ENCODE measurements at places on chromosomes 5 and 9.

DNA sequence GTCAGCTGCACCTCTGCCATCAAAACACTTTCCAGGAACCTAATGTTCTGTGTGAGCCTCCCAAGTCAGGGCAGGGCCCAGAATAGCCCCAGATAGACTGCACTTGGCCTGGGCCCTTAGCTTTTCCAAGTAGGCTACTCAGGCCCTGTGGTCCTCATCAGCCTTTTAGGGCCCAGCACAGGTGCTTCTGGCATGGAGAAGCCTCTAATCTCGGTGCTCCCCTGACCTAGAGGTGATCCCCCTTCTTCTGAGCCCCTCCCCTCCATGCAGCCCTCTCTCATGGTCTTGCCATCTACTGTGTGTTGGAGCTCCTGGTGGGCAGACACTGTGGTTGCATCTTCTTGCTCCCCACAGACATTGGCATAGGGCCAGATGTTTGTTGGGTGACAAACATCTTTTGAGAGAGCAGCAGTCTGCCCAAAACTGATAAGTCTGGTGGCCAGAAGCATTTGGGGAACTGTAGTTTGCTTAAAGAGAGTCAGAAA, 28.1 kb downstream of the FRMPD1 start:
- DNase-seq = no peak

DNA sequence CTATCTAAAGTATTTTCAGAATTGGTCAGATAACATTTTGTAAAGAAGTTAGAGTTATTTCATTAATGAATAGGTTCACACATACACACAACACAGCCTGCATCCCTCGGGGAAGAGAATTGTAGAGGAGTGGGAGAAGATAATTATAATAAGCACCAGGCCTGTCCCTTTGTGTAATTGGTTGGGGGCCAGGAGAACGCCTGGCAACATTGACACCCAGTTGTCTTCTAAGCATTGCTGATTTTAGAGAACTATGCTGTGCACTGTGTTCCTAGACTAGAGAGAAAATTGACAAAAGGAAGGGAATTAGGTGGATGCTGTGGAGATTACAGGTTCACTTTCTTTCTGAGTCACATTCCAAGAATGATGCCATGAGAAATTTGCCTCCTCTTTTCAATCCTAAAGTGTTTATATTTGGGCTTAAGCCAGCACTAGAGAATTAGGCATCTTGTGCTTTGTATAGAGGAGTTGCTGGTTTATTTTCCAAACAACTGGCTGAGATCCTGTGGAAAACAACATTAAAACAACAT, 247.6 kb downstream of the COX7C start:
- DNase-seq = no peak

DNA sequence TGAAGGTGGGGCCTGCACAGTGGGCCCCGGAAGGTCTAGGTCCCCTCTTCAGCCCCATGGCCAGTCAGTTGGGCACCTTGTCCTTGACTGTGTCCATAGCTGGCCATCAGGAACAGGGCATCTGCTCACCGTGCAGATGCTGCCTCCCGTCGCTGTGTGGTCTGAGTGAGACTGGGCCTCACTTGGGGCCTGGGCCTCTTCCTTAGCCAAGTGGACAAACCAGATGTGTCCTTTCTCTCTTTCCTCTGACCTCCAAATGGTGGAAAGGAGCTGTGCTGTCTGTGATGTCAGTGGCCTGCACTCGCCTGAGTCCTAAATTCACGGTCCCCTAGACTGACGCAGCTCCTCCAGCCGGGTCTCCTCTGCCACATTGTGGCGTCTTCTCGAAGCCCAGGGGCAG, 114.5 kb downstream of the COL5A1 start:
- no peak for DNase-seq

DNA sequence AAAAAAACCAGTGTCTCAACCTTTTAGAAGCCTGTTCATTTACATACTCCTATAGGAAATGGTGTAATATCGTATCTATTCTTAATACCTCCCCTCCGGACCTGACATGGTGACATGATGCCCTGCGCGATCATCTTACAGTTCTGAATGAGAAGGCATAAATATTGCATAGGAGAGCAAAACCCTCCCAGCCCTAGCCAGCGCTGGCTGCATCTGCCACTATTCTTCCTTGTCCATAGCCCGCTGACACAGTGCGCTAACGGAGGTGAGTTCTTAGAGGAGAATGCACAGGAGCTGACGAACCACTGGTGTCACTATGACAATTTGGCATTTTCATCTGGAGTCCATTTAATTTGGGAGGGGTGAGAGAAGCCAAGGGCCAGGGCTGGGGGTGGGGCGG, 290.1 kb downstream of the EFNA5 start:
- DNase-seq = no peak

DNA sequence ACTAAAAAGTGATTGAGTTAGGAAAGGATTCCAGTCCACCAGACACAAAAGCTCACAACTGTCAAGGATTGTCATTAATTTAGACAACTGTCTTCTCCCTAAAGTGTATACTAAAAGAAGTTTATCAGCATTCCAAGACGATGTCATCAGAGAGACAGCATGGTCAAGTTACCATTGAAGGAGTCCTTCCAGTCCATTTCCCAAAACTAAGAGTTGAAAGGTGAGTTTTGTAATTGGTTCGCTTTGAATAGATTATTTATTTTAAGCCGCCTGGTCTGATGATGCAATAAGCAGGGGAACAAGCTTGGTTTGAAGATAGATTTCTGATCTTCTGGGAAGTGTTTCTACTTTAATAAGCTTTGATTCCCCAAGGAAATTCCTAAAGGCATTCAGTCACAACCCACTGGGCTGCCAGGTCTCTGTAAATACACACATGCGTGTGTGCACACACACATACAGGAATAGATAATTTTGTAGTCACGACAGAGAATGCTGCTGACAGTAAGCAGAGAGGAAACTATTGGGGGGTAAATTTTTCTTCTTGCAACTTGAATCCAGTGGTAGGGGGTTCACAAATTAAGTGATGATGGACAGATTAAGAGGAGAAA, 234.8 kb downstream of the PIK3R1 start:
- DNase-seq = no peak

DNA sequence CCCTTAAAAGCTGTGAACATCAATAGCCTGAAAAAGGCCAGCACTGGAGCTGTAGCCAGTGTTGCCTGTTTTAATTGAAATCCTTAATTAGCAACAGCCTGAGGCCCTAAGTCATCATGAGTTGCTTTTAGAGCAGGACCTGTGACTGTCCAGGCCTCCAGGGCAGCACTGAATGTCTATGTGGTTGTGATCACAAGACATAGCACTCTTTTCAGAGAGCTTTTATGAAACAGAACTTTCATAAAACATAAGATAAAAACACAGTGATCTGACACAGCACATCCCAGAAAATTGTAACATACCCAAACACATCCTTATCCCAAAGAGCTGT, 85.5 kb upstream of the MYO10 start:
- DNase-seq = no peak

DNA sequence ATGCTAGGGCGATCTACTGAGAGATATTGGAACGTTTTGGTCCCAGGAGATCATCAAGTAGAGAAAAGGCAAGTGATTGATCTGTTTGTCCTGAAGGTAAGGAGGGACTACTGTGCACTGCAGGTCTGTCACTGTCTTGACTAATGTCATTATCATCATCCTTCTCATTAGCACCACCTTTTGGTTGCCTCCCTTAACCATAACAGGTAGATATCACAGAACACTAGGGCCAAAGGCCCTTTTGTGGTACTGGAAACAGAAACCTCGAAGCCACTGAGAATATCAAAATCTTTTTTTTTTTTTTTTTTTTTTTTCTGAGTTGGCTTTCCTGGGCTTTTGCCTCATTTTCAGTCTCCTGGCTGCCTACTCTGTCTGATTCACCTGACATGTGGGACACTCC, 134.0 kb downstream of the KCTD16 start:
- no peak for DNase-seq

DNA sequence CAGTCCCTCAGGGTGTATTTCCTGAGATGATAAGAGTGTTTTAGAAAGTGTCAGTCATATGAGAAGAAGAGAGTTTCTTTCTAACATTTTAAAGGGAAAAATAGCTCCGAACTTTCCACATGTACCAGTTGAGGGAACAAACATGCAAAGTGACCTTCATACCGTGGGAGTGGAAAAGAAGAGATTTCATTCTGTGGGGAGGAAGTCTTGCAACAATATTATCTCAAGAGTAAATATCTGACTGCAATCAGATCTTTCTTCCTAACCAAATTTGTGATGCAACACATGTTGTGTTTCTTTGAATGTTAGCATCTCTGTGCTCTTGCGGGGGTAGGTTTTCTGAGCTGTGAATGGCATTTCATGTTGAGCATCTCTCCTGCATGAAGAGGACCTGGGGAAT, 30.6 kb downstream of the ANKRD55 start:
- DNase-seq = no peak

- DNase-seq = no peak
Observed at GRCh38 chr5:54040804-54041203, 269.6 kb downstream of the ARL15 start.

DNA sequence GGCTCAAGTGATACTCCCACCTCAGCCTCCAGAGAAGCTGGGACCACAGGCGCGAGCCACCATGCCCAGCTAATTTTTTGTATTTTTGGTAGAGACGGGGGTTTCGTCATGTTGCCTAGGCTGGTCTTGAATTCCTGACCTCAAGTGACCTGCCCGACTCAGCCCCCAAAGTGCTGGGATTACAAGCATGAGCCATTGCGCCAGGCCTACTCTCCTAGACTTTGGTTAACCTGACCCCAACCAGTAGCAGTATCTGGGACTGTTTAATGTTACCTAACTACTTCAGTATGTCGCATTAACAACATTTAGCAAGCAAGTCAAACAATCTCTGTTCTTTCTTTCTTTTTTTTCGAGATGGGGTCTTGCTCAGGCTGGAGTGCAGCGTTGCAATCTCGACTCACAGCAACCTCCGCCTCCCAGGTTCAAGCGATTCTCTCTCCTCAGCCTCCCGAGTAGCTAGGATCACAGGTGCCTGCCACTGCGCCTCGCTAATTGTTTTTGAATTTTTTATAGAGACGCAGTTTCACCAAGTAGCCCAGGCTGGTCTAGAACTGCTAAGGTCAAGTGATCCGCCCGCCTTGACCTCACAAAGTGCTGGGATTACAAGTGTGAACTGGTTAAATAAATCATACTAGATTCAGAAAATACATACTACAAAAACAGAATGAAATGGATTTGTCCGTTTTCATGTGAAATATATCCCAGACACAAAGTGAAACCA, 2.0 kb downstream of the AK3 start:
- DNase-seq = no peak

DNA sequence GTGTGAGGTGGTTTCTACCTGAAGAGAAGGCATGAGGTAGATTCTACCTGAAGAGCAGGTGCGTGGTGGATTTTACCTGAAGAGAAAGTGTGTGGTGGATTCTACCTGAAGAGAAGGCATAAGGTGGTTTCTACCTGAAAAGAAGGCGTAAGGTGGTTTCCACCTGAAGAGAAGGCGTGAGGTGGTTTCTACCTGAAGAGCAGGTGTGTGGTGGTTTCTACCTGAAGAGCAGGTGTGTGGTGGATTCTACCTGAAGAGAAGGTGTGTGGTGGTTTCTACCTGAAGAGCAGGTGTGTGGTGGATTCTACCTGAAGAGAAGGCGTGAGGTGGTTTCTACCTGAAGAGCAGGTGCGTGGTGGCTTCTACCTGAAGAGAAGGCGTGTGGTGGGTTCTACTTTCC, 192.8 kb downstream of the MED10 start:
- no peak for DNase-seq

GRCh38 chr5:80884086-80884813, 75.9 kb upstream of the RASGRF2 start:
- DNase-seq = no peak

- DNase-seq = no peak
Observed at GRCh38 chr9:121558473-121558872, 58.8 kb upstream of the GGTA1 start.

GRCh38 chr5:178305801-178306200, 73.2 kb upstream of the PHYKPL start:
- DNase-seq = no peak

DNA sequence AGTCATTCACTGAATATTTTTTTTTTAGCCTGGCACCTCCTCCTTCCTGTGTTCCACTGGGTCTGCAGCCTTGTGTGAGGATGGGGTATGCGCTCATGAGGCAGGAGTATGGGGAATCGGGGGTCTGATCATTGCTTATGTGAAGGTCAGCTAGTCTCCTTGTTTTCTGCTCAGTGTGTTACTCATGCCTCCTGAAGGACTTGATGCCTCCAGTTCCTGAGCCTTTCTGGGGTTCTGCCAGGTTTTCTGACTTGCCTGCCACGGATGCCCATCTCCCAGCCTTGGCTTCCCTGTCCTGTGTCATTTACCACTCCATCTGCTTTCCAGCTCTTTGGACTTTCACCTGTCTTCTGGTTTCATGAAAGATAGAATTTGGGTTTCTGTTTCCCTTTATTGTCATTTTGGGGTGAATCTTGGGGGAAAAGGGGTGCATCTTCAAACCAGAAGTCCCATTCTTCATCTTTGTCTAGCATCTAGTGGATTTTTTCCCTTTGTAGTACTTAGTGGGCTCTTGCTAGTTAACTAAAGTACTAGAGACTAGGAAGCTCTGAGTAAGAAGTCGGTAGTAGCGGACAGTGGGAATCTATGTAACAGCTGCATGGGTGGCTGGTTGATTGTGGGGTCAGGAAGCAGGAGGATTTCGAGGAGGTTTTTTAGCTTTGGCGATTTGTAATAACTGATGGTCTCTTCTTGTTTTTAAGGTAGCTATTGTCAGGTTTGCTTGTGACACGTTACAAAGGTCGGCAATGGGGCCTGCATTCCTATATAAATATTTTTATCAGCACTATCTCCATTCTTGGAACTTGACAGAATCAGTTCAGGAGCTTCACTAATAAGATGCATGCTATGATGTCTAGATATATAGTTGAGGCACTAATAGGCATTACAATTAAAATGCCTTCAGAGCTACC, 8.2 kb downstream of the OTULIN start:
- no peak for DNase-seq

- no peak for DNase-seq
Observed at GRCh38 chr9:14245901-14246525, 67.9 kb downstream of the NFIB start.

DNA sequence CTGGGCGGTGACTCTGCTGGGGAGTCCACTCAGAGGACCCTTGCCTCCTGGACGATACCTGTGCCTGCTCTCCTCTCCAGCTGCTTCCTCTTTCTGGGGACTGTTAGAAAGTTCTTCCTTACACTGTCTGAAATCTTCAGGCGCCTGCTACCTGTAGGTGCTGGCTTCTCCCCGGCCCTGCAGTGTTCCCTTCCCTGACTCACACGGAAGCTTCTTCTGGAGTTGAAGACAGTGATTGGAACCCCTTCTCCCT, 562 bp downstream of the GSN start:
- DNase-seq = no peak

All from T-helper 22 cell (primary cell).